Activated CD4-positive, alpha-beta T cell treated with anti-CD3 and anti-CD28 coated beads for 24 hours (primary cell): ENCODE measurements at places on chromosomes 11 and 22.

DNA sequence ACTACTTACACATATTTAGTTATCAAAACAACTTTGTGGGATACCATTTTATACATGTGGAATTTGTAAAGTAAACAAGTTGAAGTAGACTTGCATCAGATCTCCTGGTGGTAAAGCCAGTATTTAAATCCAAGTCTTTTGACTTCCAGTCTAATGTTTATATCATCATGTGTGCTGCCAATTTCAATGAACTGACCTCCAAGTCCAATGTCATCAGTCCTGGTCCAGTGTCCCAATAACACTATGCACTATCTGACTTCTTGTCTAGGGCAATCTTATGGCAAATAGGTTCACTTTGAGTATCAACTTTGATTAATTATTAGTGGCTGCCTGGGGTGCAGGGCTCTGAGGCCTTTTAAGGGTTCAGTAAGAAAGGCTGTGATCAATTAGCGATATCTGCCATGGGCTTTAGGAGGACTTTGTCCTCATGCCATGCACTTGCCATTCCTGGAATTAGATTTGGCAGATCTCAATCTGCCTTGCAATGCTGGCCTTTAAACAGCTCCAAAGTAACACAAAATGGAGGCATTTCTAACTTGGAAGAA is 9.6 kb upstream of the PTS start:
- DNase-seq, result no peak

- DNase-seq, result no peak
Measured at GRCh38 chr11:108536783-108537182, 38.6 kb upstream of the POGLUT3 start.

GRCh38 chr11:113591117-113591516 is 115.0 kb downstream of the TMPRSS5 start:
- DNase-seq, result no peak

DNA sequence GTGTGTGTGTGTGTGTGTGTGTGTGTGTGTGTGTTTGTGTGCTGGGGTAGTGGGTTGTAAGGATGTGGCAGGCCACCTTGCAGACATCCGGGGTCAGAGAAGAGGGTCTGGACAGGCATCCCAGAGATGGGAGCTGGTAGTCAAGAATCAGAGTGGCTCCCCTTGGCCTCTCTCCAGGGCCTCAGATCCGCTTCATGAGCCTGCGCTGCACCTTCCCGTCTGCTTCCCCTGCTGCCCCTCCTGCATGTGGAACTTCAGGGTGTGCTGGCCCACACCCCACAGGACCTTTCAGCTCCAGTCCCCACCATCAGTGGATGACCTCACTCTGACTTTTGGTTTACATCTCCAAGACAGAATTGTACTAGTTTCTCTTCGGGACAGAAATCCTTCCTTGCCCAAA is 31.2 kb downstream of the TREH start:
- no peak for DNase-seq

GRCh38 chr11:121449123-121449522 is 3.0 kb upstream of the SORL1 start:
- DNase-seq, result no peak

GRCh38 chr11:66981976-66982578 is 7.0 kb downstream of the C11orf86 start:
- no peak for DNase-seq

GRCh38 chr11:132072858-132073211 is 702.4 kb downstream of the NTM start:
- DNase-seq, result no peak

DNA sequence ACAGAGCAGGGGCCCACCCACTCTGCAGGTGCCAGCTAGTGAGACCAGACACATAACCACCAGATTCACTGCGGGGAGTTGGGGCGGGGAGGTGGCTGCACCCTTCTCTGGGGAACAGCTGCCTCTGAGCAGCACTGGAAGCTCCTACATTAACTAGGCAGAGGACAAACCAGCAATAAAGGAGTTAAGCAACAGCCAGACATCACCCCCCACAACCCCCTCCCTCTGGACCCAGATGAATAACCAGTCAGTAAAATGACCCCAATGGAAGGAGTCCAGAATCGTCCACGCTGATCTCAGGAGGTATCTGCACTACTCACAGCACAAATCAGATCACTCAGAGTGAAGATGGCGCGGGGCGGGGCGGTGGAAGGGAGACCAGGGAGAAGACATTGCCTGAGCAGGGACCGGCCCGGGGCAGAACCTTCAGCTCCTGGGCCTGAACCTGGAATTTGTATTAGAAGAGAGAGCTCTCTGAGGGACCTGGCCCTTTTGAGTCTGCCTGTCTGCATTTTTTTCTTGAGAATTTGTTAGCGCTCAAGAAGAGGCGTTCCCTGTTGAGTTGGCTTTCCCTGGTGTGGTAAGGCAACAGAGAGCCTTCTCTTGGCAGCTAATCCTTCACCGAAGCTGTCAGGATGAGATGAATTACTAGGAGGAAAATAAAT is 125.5 kb upstream of the NCAM1 start:
- DNase-seq, result no peak

DNA sequence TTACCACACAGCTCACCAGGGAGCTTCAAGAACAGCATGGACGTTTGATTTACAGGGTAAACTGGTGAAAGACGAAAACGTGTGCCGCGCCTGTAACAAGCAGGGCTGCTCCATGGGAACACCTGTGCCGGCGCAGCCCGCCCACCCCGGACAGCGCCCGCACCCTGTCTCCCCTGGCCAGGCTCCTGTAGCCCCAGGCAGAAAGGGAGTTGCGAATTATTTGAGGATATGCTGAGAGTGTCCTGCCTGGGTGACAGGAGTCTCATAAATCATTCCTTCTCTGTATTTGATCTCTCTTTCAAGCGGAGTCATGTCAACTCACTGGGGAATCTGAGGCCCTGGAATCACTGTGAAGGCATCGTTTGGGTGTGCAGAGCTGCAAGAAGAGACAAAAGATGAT is 804.3 kb downstream of the OPCML start:
- no peak for DNase-seq

GRCh38 chr11:35632301-35632700 is 14.0 kb downstream of the FJX1 start:
- DNase-seq, result no peak

DNA sequence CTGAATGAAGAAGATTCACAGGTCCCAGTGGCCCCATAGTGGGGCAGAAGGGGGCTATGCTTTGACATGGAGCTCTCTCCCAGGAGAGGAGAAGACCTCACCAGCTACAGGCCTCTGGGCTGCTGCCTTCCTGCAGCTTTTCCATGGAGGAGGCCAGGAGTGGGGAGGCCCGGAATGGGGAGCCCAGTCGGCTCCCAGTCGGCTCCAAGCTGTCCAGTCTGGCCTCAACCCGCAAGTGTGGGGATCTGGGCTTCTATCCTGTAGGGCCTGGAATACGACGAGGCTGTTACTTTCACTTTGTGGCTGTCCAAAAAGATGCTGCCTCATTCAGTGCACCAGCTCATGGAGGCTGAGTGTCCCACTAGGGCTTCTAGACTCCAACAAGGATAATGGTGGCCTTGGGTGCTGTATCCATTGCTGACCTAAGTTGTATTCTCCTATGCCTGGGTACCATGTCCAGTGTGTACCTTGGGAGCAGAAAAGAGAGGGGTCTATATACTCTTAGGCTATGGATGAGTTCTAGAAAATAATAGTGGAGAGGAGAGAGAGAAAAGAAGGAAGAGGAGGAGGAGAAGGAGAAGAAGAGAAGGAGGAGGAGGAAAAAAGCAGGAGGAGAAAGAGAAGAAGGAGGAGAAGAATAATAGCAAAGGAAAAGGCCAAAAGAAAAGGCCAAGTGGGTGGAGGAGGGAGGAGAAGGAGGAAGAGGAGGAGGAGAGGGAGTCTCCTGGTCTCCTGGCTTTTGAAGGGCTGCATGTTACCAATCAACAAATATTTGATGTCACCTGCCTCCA is 1.1 kb downstream of the MYO18B start:
- no peak for DNase-seq

DNA sequence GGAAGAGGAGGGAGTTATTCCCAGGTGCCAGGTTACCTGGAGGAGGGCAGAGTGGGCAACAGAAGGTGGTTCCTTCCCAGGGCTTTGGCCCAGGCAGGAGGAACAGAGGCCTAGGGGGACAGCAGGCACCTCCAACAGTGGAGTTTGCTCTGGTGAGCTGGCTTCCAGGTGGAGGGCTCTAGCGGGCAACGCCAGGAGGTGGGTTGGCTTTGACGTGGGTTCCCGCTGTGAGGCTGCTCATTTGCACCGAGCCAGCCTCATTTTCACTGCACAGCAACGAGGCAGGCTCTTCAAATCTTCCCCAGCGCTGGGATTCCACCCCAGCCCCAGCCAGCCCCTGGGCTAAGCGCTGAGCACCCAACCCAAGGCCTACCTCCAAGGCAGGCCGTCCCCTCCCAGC is 8.1 kb downstream of the IGSF9B start:
- no peak for DNase-seq

- DNase-seq, result no peak
Measured at GRCh38 chr22:20386972-20387371, 7.0 kb upstream of the ZNF74 start.

GRCh38 chr11:57463671-57464538 is 3.6 kb downstream of the RTN4RL2 start:
- no peak for DNase-seq

DNA sequence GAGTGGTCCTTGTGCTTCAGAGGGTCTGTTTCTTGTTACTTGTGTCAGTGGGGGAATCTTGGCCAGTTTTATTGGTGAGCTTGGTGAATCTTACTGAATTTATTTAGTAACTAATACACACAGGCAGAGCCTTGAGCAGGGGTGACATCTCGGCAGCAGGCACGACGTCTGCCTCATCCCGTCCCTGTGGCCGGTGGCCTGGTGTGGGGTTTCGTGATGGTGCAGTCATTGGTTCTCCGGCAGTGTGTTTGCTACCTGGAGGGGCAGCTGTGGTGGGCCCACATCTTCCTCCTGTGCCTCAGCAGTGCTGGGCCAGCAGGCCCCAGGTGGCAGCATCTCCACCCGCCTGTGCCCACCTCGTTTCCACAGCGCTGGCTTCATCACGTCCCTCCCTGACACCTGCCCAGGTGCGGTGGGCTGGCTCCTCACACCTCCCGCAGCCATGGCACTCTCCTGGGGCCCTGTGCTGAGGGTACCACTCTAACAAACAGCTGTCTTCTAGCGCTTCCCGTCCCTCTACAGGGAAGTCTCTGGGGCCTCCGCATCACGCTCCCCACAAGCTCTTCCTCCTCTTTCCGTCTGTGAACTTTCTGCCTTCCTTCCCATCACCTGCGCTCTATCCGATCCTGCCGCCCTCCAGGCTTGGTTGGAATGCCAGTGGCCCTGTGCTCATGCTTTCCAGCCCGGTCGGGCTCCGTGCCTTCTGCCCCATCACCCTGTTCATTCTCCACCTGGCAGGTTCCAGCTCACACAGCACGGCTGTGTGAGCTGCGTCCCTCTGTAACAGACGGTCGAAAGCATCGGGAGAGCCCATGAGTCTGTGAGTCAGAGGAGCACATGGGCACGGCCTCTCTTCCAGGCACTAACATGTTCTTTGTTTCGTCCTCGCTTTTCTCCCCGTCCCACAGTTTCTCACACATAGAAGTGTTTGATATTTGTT is 203.4 kb downstream of the TBC1D22A start:
- no peak for DNase-seq

GRCh38 chr22:40031766-40032470 is 37.2 kb downstream of the FAM83F start:
- DNase-seq, result no peak
